ENCODE measurements at places on chromosomes 2 and 18.

DNA sequence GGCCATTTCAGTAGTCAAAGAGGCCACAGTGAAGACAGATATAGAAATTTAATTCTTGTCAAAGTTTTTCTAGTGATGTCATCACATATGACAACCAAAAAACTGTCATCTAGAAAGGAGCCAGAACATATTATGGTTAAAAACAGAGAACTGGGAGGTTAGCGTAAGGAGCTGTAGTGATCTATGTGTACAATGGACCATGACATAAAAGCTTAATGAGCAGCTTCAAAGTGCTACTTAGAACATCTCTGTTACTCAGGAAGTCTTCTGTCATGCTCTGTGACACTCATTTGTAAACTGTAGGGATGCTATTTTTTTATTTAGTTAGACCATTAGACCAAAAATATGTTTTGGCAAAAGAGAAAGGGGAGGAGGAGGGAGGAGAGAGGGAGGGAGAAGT is 57.3 kb downstream of the CMPK2 start:
- DNase-seq, result no peak

DNA sequence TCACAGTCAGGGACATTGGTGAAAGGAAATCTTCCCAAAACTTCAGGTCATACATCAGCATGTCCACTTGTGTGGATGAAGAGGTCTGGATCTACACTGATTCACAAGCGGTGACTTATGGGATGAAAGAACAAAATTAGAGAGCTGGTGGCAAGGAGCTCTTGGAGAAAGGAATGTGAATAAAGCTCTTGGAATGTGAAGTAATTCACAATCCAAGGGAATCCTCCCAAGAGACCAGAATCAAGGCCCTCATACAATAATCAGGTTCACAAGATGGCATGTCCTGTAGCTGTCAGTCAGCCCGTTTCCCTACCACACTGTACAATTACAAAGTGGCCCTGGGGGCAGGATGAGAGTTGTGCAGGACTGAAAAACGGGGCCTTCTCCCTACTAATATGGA is 96.2 kb downstream of the MRPS9 start:
- no peak for DNase-seq

GRCh38 chr2:68032702-68033101 is 30.1 kb downstream of the C1D start:
- no peak for DNase-seq

DNA sequence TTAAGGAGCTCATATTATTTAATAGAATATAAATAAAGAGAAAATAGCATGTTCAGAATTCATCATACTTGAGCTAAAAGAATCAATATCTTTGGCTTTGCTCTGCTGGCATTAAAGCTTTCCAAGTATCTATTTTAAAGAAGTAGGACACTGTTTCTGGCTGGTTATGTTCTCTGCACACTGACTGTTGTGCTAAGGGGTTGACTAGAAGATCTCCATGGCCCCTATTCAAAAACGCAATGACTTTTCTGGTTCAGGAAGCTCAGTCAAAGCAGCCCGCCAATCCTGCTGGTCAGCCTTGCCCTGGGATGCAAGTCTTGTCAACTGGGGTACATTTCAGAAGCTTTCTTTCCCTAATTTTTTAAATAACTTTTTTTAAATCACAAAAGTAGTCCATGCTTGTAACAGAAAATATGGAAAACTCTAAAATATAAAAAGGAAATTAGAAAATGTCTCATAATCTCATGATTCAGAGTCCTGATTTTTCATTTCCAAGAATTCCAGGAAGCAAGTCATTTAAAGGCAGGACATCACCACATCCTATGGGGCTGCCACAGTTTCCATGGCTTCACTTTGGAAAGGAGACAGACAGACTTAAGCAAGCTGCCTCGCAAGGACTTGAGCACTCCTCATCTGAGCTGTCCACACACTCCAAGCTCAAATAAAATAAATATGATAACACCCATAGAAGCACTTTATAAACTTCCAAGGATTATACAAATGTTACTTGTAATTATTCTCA is 195.1 kb downstream of the TXNL1 start:
- no peak for DNase-seq

- DNase-seq, result no peak
These were observed 31.1 kb downstream of the EPAS1 start for GRCh38 chr2:46328291-46328690.

GRCh38 chr2:81078631-81079030 is 774.1 kb upstream of the LRRTM1 start:
- DNase-seq, result no peak

DNA sequence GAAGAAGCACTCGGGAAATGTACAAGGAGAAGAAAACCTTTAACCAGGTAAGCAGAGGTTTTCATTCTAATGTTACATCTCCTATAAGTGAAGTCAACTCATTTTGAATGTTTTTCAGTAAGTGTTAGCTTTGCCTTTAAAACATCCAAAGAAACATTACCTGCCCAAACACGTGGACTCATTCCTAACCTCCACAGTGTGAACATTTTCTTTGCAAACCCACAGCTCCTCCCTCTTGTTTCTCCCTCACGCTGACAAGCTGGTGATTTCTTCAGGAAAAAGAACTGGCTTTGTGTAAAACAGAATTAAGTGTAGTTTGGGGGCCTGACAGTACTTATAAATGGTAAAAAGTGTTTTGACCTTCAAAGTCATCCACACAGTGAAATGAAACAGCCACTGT is 72.5 kb downstream of the MTCL1 start:
- DNase-seq, result no peak

DNA sequence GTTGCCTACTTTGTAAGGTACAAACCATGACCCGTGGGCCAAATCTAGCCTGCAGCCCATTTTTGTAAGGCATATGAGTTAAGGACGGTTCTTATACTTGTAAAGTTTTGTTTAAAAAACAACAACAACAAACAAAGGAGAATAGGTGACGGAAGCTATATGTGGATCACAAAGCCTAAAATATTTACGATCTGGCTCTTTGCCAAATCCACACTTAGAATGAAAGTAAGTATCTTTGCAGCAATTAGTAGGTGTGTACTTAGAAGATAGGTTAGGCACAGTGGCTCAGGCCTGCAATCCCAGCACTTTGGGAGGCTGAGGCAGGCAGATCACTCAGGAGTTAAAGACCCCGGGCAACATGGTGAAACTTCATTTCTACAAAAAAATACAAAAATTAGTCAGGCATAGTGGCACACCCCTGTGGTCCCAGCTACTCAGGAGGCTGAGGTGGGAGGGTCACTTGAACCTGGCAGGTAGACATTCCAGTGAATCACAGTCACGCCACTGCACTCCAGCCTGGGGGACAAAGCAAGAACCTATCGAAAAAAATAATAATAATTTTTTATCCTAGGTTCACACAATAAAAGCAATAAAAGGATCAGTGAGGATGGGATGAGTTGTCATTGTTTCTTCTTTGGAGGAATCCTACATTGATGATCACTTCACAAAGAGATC is 57.8 kb upstream of the CTAGE1 start:
- no peak for DNase-seq

- no peak for DNase-seq
These were observed 186.3 kb downstream of the LOXHD1 start for GRCh38 chr18:46470714-46471113.

GRCh38 chr2:29698216-29698615 is 223.2 kb downstream of the ALK start:
- DNase-seq, result no peak

DNA sequence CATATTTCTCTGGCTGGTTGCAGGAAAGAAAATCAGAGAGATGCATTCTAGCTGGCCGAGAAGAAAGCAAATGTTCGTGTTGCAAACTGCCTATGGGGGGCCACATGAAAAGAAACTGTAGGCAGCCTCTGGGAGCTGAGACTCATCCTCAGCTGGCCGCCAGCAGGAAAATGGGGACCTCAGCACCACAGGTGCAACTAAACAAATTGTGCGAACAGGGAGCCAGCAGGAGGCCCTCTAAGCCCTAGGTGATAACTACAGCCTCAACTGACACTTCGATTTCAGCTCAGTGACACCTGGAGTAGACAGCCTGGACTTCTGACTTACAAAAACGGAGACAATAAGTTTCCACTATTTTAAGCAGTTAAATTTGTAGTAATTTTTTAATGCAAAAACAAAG is 107.3 kb downstream of the DTNB start:
- DNase-seq, result no peak

DNA sequence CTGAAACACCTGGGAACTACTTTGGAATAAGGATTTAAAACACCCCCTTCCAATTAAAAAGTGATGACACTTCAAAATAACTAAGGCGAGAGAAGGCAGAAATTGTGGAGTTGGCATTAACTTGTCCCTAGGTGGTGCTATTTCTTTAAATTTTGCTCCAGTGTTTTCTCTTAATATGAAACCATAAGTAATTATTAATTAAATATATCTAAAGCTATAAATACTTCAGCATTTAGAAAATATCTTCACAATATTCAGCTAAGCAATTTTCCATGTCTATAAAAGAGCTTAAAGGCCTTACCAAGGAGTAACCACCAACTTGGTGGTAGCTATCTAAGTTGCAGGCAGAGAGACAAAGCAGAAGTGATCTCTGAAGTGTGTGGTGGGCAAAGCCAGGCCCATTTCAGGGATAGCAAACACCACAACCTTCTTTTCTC is 186.8 kb upstream of the PGAP1 start:
- no peak for DNase-seq

- no peak for DNase-seq
These were observed 386.2 kb downstream of the SETBP1 start for GRCh38 chr18:45066886-45067285.

DNA sequence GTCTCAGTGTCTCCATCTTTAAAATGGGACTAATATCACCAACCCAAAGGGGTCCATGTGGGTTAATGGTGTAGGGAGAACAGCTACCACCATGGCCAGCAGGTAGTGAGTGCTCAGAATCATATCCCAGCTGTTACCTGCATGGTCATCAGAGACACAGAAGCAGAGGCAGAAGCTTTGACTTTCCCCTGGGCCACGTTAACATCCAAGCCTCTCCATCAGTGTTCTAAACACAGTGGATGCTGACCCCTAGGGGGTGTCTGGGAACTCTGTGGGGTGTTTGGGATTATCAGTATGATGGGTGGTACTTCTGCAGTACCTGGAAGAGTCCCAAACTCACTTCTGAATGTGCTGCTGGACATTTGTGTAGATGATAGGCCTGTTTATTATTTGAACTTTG is 93.6 kb downstream of the GYPC start:
- DNase-seq, result no peak

- DNase-seq, result no peak
These were observed 378.4 kb upstream of the SPHKAP start for GRCh38 chr2:228559774-228560415.

- no peak for DNase-seq
These were observed 1.4 kb downstream of the CCDC85A start for GRCh38 chr2:56185101-56185581.

GRCh38 chr2:31483246-31483645 is 68.7 kb upstream of the XDH start:
- DNase-seq, result no peak

DNA sequence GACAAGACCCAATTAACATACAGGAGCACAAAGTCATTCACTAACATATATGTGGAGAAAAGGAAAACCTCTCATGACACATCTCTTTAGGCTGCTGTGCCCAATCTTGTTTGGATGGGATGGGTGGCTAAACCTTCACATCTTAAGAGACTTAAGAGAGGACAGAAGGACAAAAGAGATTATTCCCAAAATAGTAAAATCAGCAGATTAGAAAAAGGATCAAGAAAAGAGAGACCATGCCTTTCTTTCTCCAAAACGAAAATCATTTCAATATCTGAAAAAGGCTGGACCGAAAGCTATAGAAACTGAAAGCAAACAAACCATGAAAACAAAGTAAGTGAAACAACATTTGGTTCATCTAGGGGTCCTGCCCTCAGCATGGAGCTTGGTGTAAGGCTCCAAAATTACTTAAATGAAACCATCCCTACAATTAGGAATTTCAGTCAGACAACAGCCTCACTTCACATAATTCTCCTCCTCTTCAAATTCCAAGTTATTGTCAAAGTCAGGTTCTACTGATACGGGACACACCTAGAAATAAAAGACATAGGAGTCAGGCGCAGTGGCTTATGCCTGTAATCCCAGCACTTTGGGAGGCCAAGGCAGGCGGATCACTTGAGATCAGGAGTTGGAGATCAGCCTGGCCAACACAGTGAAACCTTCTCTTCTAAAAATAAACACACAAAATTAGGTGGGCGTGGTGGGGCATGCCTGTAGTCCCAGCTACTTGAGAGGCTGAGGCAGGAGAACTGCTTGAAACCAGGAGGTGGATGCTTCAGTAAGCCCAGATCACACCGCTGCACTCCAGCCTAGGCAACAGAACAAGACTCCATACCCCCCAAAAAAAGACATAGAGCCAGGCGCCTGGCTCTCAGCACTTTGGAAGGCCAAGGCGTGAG is 5.2 kb downstream of the STARD7 start:
- DNase-seq, result no peak

DNA sequence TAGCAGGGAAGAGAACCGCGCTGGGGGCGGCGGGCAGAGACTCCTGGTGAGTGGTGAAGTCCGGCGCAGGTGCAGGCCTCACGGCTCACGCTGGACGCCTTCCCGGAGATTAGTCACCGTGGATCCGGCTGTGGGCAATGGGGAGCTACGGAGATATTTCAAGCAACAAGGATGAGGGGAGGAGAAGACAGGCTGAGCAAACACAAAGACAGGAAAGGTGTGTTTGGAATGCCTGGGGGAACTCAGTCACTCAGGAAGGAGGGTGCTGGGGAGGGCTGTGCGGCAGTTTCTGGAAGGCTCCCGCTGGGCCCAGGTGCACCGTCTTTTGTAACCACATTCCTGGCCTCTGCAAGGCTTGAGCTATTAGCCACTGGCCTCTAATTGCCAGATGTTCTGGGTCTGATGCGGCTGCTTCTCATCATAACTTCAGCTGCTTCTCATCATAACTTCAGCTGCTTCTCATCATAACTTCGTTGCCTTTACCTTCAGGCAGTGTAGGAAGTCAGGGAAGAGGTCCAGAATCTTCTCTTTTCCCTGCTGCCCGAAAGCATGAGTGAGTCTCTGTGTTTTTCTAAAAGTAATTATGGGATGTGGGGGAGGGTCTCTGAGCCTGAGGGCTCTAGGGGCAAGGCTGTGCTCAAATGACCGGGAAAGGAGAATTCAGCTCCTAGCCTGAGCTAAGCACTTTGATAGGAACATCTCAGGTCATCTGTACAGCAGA is 118.9 kb downstream of the PXDN start:
- no peak for DNase-seq

DNA sequence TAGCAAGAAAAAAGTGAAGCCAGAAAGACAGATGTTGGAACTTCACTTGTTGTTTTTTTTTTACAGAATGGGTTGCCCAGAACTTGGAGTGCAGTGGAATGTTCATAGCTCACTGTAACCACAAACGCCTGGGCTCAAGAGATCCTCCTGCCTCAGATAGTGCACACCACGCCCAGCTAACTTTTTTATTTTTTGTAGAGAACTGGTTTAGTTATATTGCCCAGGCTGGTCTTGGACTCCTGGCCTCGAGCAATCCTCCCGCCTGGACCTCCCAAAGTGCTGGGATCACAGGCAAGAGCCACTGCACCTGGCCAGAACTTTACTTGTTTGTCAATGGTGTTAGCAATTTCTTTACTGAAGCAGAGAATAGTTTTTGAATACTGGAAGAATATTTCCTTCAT is 11.9 kb upstream of the ASPRV1 start:
- no peak for DNase-seq

GRCh38 chr18:10516078-10516477 is 9.7 kb upstream of the NAPG start:
- no peak for DNase-seq
